ENCODE measurements at places on chromosomes 12 and 14. TPM values are rescaled to one million over a fixed set of nuclear protein-coding genes. Genes with fewer than 3 reads are reported as not detected.

DNA sequence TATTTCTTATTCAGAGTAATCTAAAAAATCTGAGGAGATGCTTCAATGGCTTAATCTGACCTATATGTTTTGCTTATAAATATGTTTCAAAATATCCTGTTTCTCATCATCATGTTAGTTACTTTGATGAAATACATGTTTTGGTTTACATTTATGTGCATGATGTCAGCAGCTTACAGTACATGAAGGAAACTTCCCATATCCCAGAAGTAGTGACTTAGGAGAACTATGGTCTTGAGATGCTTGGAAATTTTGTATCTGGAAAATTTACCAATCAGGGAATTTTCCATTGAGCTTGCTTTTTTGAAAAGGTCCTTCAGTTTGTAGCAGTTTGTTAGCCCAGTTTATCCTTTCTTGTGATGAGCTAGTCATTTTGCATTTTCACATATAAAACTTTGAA lies 73.3 kb downstream of the RASSF8 start:
- no peak for DNase-seq

- no peak for DNase-seq
Measured at GRCh38 chr12:75452675-75453330, 27.8 kb upstream of the GLIPR1 start.

DNA sequence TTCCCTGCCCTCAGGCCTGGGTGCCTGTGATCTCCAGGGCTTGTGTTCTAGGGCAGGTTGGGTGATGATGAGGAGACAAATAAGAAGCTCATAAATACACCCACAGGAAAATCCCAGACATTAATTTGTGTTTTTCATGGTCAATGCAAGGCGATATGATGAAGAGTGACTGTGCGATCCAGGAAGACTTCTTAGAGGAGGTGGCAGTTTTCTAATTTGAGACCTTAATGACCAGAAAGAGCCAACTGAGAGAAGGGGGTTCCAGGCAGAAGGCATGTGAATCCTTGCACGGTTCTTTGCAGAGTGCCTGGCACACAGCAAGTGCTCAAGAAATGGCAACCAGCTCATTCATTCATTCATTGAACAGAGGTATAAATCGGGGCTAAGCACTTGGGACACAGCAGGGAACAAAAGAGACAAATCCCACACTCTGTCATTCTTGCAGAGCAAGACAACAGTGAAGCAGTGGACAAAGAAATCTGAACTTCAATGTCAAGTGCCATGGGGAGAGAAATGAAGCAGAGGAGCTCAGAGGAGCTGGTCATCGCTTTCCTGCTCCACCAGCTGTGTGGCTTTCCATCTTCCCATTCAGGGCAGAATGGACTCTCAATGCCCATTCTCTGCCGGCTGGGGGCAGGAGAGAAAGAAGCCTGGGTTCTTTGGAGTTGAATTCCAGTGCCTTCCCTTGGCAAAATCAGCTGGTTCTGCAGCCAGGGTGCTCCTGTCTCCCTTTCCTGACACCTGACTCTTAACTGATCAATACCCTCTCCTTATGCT lies 128.3 kb downstream of the AACS start:
- DNase-seq = no peak

Gene MFAP5
- not detected for total RNA-seq

Gene TBX5
- total RNA-seq = not detected

DNA sequence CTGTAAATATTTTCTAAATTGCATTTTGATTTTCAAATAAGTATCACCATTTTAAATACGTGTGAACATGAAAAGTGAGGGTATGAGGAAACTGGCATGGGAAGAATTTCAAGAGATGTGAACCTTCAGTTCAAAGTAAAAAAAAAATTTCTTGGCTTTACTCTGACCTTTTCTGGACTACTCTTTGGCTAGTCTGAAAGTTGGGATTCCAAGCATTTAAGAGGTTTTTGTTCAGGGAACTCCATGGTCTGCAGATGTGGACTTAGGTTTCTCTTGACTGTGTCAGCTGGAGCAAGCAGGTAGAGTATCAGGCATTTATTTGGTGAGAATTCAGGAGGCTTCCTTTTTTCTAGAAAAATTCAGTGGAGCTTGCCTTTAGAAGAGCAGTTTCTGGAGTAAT lies 311.6 kb downstream of the LRIG3 start:
- DNase-seq = no peak

- no peak for DNase-seq
Measured at GRCh38 chr12:3557116-3557697, 66.2 kb downstream of the PRMT8 start.

Gene TBC1D30
- total RNA-seq = 0.05 TPM

- no peak for DNase-seq
Measured at GRCh38 chr14:88590173-88590572, 27.3 kb downstream of the ZC3H14 start.

- DNase-seq = peak; percentile 34
Measured at GRCh38 chr14:28608851-28609828, 157.4 kb upstream of the FOXG1 start.

DNA sequence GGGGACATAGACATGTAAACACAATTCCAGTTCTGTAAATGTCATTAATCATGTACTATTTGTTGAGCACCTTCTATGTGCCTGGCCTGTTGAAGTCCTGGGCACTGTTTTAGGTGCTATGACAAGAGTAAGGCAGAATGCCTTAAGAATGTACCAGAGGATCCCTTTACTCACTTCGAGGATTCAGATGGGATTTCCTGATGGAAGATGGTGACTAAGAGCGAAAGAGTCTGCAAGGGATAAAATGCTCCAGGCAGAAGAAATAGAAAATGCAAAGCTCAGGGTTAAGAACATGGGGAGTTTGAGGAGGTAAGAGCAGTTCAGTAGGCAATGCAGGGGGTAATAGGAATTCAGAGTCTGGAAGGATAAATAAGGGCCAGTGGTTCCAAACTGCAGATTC lies 671.3 kb upstream of the TBX3 start:
- DNase-seq = no peak

Gene MSRB3
- not detected for total RNA-seq

Gene FBLN5
- total RNA-seq = 2.6 TPM

DNA sequence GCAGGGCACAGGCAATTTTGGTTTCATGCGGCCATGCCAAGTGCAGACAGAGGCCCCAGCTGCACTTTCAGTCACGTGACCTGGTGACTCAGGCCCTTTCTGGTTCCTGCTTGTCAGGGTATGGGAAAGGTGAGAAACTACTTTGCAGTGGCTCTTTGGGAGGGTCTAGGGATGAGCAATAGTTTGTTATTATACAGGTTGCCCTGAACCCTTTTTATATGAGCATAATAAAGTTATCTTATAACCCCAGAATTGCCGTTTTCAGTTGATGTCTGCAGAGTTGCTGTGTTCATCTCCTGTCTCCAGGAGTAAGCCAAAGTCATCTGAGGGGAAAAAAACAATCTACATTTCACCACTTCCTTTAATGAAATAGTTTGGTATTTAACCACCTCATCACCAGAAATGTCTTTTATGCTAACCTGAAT lies 30.9 kb upstream of the EMP1 start:
- DNase-seq = peak; percentile 82

DNA sequence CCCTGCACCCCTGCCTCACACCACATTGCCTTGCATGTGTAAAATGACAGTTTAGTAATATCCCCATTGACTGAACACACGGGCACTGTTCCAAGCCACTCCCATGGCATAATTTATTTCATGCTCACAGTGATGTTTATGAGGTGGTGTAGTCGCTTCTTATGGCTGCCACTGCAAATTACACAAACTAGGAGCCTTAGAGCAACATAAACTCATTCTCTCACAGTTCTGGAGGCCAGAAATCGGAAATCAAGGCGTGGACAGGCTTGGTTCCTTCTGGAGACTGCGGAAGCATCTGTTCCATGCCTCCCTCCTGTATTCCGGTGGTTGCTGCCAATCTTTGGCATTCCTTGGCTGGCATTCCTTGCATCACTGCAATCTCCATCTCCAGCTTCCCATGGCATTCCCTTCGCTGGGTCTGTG lies 97.3 kb downstream of the RIN3 start:
- no peak for DNase-seq

DNA sequence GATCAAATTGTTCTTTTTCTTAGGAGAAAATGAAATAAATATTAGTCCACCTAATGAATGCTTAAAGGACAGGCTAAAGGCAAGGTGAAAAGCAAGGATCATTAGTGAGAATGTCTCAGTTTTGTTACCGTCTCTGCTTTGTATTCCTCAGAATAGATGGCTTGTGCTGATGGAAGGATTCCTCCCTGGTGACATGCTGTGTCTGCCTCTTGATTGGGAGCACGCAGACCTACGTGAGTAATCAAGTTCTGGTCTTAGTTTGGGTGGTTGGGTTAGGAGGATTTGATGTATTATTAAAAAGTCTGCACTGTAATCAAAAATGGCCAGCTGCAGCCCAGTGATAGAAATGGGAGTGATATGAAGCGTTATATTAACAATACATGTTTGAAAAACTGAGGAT lies 78.8 kb upstream of the RTL1 start:
- DNase-seq = no peak

DNA sequence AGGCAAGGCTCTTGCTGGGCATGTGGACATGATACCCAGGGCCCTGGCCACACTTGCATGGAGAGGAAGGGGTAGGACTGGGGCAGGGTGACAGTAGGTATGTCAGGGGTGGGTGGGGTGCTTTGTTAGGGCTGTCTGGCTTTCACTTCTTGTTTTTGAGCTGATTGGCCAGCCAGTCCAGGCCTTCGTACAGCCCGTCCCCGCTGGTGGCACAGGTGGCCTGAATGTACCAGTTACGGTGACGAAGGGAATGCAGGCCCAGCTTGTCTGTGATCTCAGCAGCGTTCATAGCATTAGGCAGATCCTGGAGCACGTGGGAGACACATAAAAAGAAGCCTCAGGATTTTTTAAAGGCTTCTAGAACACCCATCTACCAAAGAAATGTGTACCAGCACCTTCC lies 13.5 kb upstream of the FKBP11 start:
- DNase-seq = no peak

DNA sequence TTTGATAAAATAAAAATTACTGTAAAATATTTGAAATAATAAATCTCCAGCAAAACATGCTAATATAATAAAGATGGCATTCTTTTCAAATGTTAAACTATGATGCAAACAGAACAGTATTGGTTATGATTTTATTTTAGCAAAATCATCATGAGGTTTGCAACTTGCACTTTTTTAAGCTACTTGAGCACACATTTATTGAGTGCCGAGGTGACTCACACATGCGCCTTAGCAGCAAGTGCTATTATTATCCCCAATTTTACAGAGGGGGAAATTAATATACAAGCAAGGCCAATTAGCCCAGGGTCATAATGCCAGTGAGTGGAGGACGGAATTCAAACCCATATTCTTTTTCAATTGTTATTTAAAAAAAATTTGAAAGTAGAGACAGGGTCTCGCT lies 7.3 kb downstream of the DYRK4 start:
- DNase-seq = no peak

DNA sequence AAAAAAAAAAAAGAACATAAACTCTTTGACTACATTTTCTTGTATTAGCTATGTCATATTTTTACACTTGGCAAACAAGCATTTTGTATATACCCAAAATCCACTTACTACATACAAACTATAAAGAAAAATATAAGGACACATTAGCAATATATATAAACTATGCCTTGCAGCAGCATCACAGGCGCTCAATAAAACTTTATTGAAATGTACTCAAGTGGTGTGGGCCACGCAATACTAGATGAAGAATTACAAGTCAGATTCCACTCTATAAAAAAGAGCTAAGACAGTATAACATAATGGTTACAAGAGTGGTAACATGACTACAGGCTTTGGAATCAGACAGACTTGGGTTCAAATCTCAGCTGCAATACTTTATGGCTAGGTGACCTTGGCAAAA lies 3.1 kb upstream of the AP4S1 start:
- DNase-seq = no peak

GRCh38 chr14:100765991-100766390 lies 39.3 kb downstream of the DLK1 start:
- DNase-seq = no peak

- no peak for DNase-seq
Measured at GRCh38 chr12:15601210-15601800, 187.9 kb downstream of the EPS8 start.

GRCh38 chr12:2613326-2614073 lies 181.3 kb upstream of the FKBP4 start:
- DNase-seq = no peak

GRCh38 chr12:26857465-26858176 lies 24.6 kb upstream of the ITPR2 start:
- DNase-seq = no peak

DNA sequence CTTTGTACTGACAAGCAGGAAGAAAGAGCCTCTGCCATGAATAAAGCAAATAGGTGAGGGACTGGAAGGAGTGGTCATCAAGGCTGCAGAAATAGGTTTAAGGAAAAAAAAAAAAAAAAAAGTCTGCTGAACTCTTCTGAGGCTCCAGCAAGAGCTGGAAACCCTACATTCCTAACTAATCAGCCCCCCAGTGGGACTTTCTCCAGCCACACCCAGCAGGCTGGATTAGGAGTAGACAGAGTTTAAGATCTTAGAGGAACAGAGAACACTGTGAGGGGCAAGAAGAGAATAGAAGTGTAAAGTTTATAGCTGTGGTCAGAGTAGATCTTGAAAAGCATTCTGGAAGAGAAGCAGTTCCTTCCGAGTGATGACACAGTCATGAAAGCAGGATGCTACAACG lies 66.4 kb downstream of the ATXN2 start:
- DNase-seq = no peak

Gene ENDOU
- not detected for total RNA-seq

DNA sequence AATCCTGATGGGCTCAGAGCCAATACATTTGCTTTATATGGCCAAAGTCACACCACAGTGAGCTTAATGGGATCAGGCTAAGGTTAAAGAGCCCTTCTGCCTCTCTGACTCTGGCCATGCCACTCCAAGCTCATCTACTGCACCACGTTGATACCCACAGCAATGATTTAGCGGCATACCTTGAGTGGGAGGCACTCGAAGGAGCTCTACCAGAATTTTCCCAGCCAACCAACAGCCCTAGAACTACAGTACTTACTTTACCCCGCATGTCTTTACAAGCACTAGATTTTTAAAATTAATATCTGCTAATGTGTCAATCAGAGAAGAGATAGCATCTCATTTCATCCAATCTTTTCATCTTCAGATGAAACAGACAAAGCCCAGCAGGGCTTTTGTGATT lies 300.5 kb downstream of the GRIN2B start:
- DNase-seq = no peak

DNA sequence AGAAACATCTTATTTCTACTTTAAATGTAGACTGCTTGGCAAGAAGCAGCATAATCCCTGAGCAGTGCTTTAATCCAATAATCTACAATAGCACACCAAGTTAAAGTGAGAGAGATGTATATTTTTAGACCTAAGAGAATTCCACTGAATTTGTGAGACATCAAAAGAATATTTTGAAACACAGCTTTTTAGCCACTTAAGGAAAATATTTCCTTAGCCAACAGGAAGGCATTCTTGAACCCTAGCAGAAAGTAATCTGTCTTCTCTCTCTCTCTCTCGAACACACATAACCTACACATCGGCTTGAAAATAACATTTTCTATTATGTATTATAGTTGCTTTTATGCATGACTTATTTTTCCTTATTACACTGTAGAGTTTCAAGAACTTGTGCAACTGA lies 34.0 kb downstream of the KITLG start:
- no peak for DNase-seq

DNA sequence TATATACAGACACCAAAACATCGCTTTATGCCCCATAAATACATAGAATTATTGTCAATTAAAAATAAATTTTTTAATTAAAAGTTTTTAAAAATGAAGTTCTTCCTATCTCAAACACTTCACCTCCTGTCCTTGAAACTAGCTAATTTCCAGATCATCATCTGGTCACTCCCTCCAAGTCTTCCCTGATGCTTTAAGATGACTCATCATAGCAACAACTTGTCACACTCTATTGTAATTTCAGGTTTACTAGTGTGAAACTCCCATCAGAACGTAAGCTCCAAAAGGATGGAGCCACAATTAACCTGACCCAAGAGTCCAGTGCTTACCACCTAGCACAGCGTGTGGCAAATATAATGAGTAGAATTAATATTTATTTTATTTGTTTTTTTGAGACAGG lies 16.3 kb downstream of the GXYLT1 start:
- no peak for DNase-seq

All from activated CD8-positive, alpha-beta T cell treated with anti-CD3 and anti-CD28 coated beads, Interleukin-2, amount 10 ng/mL, durations not matched to agents 7 days and 5 days (primary cell).